ENCODE measurements at places on chromosomes 6 and 20.
A peak's percentile ranks its signal among the peaks of the same experiment; 100 is the strongest.

GRCh38 chr6:144013486-144013909 is 5.4 kb upstream of the PLAGL1 start:
- DNase-seq, result peak; percentile 49

- DNase-seq, result no peak
These were observed 5.8 kb downstream of the HMGN4 start for GRCh38 chr6:26543953-26544352.

GRCh38 chr6:28922821-28923317 is 916 bp downstream of the TRIM27 start:
- no peak for DNase-seq

GRCh38 chr6:164039954-164040375 is 625.4 kb downstream of the QKI start:
- no peak for DNase-seq

DNA sequence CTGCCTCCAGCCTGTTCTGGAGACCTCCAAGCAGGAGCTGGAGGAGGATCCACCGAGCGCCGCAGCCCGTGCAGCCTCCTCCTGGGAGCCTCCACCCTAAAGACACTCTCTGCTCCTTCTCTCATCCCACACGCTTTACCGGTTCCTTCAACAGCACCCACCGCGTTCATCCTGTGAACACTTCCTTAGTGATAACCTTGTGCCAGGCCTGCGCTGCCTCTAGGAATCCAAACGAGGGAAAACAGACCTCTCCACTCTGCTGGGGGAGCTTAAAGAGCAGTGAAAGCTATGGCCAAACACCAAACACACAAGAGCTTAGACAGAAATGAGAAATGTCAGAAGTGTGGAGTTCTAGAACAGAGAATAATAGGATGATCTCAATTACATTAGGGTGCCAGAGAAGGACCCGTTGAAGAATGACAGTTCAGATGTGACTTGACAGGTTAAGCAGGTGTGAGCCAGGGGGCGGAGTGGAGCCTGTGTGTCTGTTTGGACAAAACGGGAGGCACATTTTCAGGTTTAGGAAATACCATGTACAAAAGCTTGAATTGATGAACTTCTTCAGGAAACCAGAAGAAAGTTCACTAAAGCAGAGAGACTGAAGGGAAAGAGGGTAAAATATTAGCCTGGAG is 28.5 kb upstream of the HLA-DRB5 start:
- no peak for DNase-seq

DNA sequence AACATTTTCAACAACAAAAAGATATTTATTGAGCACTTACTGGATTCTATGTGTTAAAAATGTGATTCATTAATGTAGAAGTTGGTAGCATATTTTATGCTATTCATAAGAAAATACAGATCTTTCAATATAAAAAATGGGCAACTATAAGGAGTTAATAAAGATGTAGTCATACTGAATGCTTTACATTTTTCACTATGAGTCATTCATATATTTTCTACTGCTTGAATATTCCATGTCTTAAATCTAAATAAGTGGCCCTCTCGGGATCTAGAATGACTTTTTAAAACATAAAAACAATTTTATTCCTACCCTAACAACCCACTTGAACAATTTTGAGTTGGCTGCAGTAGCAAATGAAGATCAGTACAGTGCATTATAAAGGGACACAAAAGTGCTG is 362.1 kb downstream of the PHF3 start:
- no peak for DNase-seq

DNA sequence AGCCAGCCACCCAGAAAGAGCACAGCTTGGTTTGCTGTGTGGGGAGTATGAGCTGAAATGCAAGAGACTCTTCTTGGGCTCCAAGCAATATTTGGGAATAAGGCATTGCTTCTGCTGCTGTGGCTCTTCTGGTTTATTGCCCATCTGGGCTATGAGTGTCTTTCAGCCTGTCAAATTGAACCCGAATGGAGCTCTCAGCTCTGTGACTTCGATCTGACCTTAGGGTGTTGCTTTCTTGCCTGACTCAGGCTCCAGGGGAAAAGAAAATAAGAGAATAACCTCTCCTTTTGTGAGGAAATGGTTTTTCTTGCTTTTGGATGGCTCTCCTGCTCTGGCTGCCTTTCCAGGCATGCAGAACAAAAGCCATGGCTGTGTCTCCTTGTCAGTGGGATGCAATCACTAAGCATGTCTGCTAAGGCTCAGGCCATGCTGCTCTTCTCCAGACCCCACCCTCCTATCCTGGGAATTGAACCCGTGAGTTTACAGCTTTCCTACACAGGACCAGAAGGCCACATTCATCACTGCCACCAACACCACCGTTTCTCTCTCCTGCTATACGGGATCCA is 169.4 kb upstream of the JAG1 start:
- no peak for DNase-seq

GRCh38 chr6:106250953-106251352 is 74.6 kb downstream of the ATG5 start:
- no peak for DNase-seq

GRCh38 chr6:161319231-161319630 is 45.4 kb upstream of the AGPAT4 start:
- no peak for DNase-seq

- no peak for DNase-seq
These were observed 97.4 kb upstream of the JARID2 start for GRCh38 chr6:15148356-15148946.

- DNase-seq, result no peak
These were observed 117.3 kb downstream of the BCKDHB start for GRCh38 chr6:80223743-80224212.

GRCh38 chr6:137705160-137706082 is 161.6 kb upstream of the TNFAIP3 start:
- peak; percentile 68 for DNase-seq

DNA sequence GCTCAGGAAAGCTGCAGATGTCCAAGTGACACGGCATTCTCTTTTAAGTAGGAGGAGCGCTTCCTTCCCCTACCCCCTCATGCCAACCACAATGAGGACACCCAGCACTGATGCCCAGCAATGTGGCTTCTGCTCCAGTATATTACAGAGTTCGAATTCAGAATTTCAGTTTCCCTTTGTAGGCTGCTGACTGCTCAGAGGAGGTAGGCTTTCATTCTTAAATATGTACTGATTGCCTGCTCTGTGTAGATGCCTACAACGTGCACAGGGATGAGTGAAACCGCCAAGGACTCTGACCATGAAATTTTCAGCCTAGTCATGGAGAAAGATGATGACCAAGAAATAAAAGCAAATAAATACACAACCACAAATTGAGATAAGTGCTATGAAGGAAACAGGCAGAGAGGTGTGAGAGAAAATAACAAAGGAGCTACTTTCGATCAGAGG is 50.9 kb upstream of the TNFAIP3 start:
- DNase-seq, result no peak

DNA sequence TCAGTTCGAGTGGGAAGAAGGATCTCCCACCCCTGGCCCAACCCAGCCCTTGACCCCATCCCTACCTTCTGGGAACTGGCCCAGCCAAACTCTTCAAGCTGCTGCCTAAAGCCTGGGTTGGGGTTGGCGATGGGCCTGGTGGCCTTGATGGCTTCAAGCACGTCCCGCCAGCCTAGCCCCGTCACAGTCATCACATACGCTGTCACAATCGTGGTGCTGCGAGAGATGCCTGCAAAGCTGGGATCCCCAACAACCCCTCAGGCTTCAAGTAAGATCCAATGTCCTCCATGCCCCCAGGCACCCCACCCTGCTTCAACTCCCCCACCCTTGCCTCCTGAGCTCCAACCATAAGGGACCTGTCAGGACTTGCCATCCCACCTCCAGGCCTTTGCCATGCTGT is 7.8 kb downstream of the DUSP15 start:
- DNase-seq, result no peak

DNA sequence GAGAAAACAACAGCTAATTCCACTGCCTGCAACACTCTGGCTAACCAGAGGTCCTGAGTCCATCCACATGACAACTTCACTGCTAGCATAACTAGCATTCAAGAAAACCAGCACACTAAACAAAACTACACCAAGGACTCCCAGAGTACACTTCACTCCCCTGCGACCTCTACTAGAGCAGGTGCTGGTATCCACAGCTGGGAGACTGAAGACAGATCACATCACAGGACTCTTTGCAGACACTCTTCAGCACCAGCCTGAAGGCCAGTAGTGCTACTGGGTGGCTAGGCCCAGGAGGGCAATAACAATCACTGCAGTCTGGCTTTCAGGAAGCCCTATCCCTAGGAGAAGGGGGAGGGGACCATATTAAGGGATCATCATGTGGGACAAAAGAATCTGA is 54.4 kb upstream of the MYB start:
- no peak for DNase-seq

DNA sequence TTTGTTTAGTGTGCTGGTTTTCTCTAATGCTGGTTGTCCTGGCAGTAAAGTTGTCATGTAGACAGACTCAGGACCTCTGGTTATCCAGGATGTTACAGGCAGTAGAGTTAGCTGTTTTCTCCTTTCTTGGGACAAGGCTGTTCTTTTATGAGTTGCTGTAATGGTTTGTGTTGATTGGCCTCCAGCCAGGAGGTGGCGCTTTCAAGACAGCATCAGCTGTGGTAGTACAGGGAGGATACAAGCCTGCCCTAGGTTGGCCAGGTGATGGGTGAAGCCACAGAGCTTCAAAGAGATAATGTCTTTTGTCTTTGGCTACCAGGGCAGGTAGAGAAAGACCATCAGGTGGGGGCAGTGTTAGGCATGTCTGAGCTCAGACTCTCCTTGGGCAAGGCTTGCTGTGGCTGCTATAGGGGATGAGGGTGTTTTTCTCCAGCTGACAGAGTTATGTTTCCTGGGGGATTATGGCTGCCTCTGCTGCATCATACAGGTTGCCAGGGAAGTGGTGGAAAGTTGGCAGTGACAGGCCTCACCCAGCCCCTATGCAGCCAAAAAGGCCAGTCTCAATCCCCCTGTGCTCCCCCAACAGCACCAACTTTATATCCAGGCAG is 127.2 kb upstream of the TAB2 start:
- DNase-seq, result peak; percentile 21

DNA sequence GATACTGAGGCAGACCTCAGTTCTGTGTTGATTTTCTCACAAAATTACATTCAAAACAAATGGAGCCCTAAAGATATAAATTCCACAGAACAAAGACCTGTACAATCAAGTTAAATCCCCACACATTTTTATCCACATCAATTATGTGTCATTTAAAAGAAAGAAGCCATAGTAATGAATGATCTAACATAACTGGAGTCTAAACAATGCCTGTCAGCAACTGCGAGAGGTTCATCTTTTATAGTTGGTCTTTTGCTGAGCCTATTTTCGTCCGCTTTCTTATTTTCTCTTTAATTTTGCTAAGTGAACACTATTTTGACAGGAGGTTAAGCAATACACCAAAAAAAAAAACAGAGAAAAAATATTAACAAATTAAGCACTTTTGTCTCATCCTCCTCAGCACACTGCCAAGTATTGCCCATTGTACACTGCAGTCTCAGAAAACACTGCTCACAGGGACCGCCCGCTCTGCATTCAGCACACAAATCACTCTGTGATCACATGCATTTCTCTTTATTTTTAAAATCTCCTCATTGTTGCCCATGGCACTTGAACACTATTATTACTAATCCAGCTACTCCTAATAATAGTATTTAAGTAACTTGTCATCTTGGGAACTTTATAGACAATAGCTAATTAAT is 140.8 kb downstream of the BTBD9 start:
- no peak for DNase-seq

GRCh38 chr6:15526212-15526701 is 136.6 kb downstream of the DTNBP1 start:
- DNase-seq, result no peak

GRCh38 chr20:63578224-63579016 is 4.4 kb upstream of the HELZ2 start:
- DNase-seq, result no peak

GRCh38 chr6:37061157-37061804 is 55.8 kb downstream of the FGD2 start:
- no peak for DNase-seq

DNA sequence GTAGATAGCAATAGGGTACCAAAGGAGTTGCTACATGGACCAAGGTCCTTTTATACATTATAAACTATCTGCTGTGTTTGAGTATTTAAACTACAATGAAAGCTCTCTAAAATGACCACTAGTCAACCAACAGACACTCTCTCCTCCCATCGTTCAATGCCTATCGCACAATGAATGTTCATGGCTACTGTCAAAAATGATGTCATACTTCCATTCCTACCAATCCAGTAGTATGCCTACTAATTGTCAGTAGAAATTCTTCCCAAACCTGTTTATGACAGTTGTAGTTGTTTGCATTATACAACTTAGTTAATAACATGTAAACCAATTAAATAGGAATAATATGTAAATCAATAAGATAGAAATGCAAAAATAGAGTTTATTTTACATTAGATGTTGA is 39.0 kb upstream of the VSX1 start:
- no peak for DNase-seq

DNA sequence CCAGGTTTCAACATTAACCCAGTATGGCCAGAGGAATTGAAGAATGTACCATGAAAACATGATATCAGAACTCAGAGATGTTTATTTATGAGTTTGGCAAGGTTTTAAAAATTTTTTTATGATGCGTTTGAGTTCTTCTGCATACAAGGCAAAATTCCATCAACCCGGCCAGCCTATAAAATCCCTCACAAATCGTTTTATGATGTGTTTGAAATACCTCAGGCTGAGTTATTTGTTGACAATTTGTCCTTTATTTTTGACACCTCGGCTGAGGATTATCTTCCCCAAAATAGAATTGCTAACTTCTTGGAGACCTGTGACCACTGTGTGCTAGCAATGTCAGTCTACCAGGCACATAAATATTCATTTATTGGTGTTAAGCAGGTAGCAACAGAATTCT is 91.9 kb upstream of the SLC24A3 start:
- no peak for DNase-seq

- no peak for DNase-seq
These were observed 235.9 kb upstream of the SUPT3H start for GRCh38 chr6:45613656-45614055.

- DNase-seq, result no peak
These were observed 74.3 kb upstream of the EMILIN3 start for GRCh38 chr20:41440882-41441281.

- no peak for DNase-seq
These were observed 340.3 kb downstream of the QKI start for GRCh38 chr6:163754866-163755265.

GRCh38 chr6:150079604-150080003 is 10.7 kb upstream of the ULBP3 start:
- DNase-seq, result no peak

DNA sequence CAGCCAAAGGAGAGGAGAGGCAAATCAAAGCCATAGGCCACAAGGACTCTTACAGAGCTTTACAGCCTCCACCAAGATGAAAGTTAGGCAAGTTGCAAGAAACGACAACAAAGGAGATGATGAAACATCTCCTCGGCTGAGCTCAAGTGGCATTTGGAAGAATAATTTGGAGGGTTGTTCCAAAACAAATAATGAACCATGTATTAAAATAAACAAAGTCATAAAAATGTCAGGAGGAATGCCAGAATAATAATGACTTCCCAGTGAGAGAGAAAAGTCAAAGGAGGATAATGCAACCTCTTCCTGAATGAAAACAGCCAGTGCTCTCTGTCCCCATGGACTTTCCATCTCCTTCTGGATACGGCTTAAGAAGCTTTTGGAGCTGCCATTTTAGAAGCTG is 371.4 kb upstream of the ID4 start:
- DNase-seq, result no peak

GRCh38 chr6:106574741-106575458 is 54.4 kb downstream of the RTN4IP1 start:
- DNase-seq, result no peak

GRCh38 chr6:11298651-11299420 is 66.4 kb upstream of the NEDD9 start:
- no peak for DNase-seq

Data from activated T-cell treated with anti-CD3 and anti-CD28 coated beads for 1 hour (primary cell).